Stimulated activated CD8-positive, alpha-beta memory T cell treated with anti-CD3 and anti-CD28 coated beads, Interleukin-4, amount 100 ng/mL, for 1 hour (primary cell): ENCODE measurements at places on chromosomes 7 and 10.

- DNase-seq = no peak
These were observed 106.1 kb downstream of the POU6F2 start for GRCh38 chr7:39083781-39084180.

GRCh38 chr10:84296091-84296981, 32.1 kb upstream of the CCSER2 start:
- no peak for DNase-seq

DNA sequence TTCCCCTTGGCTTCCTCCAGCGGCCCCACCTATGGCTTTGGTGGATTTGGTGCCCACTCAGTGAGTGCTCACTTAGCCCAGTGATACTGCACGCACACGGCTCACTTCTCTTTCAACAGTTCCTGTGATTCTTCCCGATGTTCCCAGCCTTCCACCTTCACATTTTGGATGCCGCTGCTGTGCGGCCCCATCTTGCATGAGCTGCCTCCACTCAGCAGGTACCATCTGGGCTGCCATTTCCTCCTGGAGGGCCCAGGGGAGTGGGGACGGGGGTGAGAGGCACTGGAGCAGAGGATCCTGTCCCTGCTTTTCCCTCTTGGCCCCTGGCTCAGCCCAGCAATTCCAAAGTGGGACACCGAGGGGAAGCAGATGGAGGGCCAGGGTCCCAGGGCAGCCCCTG, 323.3 kb upstream of the ZNF32 start:
- no peak for DNase-seq

GRCh38 chr10:26950934-26951333, 90.2 kb upstream of the ABI1 start:
- no peak for DNase-seq

DNA sequence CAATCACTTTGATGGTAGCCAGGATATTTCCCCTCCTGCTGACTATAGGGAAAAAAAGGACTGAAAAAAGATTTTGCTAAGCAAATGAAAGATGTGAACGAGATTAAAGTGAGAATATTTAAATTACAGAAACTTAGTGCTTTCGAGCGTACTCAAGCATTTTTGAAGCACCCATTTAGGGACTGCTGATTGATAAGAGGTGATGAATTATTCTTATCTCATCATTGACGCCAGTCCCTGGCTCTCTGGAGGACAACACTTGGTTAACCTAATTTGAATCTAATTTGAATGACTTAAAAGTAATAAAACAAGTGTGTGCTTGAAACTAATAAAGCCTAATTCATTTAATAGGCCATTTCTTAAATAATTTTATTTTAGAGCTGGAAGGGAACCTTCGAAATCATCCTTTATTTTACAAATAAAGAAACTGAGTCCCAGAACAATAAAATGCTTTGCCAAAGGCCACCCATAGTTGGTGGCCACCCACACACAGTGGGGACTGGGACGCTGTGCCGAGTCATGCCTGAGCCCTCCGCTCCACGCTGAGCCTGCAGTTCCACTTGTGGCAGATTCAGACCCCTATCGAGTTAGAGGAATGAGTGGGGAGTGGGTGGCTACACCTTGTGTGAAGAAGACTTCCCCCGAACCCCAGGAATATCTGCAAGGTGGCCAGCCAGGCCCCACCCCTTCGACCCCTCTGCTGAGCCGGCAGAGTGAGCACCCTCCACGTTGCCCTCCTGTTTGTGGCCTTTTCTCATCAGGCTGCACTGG, 61.1 kb upstream of the SAMD8 start:
- DNase-seq = no peak

- DNase-seq = no peak
These were observed 233.7 kb downstream of the ADK start for GRCh38 chr10:74384615-74385183.

GRCh38 chr7:41107330-41107937, 595.5 kb downstream of the INHBA start:
- no peak for DNase-seq

- DNase-seq = no peak
These were observed 11.6 kb downstream of the TMEM273 start for GRCh38 chr10:49176310-49177268.

DNA sequence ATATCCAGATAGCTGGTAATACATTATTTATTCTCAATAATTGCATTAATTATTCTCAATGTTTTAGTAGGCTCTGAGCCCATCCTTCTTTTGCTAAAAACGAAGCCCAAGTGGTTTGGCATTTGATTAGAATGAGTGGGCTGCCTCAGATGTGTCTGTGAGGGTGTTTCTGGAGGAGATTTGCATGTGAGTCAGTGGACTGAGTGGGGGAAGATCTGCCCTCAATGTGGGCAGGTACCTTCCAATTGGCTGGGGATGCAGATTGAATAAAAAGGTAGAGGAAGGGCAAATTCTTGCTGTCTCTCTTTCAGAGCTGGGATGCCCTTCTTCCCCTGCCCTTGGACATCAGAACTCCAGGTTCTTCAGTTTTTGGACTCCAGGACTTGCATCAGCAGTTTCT, 290.6 kb upstream of the SMIM30 start:
- DNase-seq = no peak

- no peak for DNase-seq
These were observed 708.9 kb downstream of the POM121L12 start for GRCh38 chr7:53744403-53744760.

DNA sequence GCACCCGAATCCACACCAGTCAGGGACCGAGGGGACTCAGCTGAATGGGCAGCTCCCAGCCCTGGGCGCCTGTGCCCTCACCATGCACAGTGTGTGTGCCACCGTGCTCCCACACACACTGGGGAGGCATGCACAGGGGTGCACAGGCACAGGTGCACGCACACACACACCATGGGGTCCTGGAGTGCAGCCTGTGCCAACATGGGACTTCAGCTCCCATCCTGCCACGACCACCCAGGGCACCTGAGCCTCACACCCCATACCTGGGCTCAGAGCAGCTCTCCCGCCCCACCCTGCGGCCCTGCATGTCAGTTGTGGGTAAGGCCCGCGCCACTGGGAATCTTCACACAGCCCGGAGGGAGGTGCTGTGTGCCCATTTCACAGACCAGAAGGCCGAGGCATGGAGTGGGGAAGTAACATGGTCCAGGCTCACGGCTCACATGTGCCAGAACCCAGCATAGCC, 8.0 kb downstream of the ELFN1 start:
- no peak for DNase-seq

DNA sequence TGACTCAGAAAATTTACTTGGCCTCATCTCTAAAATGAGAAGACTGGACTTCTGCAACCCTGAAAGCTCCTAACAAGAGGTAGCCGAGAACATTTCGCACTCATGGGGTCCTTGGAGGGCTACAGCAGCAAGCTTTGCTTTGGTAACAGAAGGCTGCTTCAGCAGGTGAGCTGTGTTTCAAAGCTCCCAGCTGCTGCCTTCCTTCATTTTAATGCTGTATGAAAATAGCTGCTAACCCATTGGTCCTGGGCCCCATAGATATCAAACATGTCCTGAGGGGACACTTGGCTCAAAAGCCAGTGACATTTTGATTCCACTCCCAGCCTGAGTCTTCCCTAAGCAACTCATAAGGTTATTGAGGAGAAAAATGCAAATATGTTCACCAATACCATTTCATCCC, 14.3 kb upstream of the MALSU1 start:
- DNase-seq = no peak

DNA sequence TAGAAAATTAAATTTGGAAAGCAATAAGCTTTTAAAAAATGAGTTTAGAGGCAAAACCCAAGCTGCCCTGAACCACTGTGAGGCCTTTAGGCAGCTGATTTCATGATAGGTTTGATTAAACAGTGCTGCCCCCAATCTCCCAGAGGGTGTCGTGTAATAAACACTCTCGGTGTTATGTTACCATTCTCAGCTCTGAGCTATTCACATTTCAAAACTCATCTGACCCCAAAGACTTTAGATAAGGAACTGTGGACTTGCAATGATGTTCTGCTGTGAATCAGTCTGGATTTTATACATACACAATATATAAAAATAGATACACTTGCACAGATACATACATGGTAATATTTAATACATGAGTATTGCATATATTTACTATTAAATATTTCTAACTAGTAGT, 120.4 kb downstream of the MALRD1 start:
- DNase-seq = no peak

DNA sequence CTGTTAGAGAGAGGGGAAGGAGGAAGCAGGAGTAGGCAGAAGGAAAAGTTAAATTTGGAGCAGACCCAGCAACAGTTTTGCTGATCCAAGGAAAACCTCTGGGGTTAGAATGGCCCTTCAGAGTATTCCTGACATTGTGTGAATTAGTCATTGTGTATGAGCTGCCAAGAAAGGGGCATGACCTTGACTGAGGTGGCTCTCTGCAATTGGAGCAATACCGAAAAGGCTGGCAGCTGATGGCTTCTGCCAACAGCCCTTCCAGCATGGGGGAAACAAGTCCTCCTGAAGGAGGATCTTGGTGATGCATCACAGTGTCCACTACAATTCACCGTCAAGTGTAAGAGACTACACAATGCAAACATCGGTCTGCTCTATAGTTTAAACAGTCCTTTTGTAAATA, 20.6 kb upstream of the WASL start:
- DNase-seq = no peak

DNA sequence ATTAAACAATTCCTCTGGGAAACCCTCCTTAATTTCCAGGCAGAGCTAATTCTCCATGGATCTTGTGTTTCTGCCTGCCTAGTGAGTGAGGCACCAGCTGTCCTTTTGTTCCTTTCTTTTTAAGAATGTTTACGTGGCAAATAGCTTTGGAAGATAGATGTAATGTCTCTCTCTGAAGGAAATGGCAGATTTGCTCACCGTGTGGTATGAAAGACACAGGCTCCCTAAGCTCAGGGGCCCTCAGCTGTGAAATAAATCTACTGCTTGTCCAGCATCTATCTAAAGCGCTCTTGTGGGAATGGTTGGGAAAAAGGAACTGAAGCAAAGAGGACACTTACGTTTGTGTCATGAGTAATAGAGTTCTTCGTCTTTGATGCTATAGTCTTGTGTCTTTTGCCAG, 64.6 kb downstream of the FAS start:
- DNase-seq = no peak
